ENCODE measurements at places on chromosomes 7 and 10.

- no peak for DNase-seq
These were observed 13.7 kb upstream of the DNTT start for GRCh38 chr10:96290368-96291133.

GRCh38 chr7:4015996-4016395, 666.1 kb upstream of the FOXK1 start:
- DNase-seq: no peak

DNA sequence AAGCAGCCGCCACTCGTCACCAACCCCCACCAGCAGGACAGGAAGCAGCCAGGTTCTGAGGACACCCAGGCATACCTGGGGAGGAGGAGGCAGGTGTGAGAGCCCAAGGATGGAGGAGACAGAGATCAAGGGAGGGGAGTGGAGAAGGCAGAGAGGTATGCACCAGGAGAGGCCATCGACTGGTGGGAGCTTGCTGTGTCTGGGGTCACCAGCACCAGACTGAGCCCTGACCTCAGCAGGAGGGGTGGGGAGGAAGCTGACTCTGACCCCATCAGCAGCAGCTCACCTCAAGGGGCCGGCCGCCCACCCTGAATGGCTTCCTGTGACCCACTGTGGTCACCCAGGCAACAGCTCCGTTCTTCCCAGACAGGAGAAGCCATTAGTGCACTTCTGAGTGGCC, 7.8 kb downstream of the VIPR2 start:
- DNase-seq: peak; percentile 17

- DNase-seq: no peak
These were observed 329.9 kb upstream of the GRM3 start for GRCh38 chr7:86313842-86314241.

DNA sequence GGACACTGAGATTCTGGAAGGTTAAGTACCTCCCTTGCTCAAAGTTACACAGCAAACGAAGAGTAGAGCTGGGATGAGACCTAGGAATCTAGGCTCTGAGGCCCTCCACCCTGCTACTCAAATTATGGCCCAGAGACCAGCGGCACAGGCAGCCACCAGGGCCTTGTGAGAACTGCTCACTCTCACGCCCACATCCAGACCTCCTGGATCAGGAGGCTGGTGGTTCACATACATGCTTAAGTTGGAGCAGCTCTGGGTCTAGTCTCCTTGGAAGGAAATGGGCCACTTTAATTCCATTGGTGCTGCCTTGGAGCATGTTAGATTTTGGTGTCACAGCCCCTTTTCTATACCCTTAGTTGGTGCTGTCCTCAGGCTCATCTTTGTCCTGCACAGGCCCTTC, 41.9 kb downstream of the ADRA2A start:
- DNase-seq: no peak

DNA sequence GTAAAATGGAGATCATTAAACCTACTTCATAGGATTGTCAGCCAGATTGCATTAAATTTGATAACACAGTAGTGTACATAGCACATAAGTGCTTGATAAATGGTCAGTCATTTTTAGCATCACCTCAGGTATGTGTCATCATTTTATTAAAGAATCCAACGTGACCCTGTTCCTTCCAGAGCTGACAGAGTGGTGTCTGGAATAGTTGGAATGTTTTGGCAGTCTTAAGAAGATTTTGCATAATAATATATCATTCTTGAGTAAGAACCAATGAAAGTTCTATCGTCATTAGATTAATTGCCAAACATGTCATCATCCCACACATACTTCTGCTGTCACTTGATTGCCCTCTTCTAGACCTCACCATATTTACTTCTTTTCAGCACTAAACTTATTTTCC, 451.4 kb upstream of the POM121L12 start:
- DNase-seq: no peak

GRCh38 chr10:520402-520787, 169.1 kb downstream of the DIP2C start:
- no peak for DNase-seq

DNA sequence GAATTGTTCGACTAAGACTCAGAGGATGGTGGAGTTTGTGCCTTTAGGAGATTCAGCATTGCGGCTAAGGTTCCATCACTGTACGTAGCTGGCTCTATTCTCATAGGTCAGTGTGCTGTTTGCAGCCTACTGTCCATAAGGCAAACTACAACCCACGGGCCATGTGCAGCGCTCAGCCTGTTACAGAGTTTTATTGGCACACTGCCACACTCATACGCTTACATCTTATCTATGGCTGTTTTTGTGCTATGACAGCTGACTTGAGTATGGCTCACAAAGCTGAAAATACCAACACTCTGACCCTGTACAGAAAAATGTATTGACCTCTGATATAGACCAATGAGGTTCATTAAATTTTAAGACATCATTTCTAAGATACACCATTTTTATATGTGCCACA, 114.5 kb downstream of the ARID5B start:
- DNase-seq: peak; percentile 48

GRCh38 chr10:13319166-13319565, 19.3 kb upstream of the PHYH start:
- no peak for DNase-seq

DNA sequence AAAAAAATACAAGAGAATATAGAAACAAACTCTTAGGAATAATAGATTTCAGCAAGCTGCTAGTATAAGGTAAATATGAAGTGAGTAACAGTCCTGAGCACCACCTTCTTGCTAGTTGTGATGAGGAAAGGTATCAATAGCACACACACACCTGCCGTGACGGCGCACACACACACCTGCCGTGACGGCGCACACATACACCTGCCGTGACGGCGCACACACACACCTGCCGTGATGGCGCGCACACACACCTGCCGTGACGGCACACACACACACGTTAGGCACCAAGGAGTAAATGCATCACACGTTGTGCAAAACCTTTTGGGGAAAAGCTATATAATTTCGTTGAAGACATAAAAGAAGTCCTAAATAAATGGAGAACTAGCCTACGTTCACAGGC, 4.7 kb upstream of the JAKMIP3 start:
- peak; percentile 5 for DNase-seq

DNA sequence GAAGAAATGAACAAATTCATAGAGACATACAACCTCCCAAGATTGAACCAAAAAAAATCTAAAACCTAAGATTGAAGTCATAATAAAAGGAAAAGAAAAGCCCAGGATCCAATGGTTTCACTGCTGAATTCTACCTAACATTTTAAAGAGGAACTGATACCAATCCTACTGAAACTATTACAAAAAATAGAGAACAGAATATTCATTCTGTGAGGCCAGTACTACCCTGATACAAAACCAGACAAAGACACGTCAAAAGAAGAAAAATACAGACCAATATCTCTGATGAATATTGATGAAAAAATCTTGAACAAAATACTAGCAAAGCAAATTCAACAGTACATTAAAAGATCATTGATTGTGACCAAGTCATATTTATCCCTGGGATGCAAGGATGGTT, 128.5 kb upstream of the STEAP1 start:
- no peak for DNase-seq

DNA sequence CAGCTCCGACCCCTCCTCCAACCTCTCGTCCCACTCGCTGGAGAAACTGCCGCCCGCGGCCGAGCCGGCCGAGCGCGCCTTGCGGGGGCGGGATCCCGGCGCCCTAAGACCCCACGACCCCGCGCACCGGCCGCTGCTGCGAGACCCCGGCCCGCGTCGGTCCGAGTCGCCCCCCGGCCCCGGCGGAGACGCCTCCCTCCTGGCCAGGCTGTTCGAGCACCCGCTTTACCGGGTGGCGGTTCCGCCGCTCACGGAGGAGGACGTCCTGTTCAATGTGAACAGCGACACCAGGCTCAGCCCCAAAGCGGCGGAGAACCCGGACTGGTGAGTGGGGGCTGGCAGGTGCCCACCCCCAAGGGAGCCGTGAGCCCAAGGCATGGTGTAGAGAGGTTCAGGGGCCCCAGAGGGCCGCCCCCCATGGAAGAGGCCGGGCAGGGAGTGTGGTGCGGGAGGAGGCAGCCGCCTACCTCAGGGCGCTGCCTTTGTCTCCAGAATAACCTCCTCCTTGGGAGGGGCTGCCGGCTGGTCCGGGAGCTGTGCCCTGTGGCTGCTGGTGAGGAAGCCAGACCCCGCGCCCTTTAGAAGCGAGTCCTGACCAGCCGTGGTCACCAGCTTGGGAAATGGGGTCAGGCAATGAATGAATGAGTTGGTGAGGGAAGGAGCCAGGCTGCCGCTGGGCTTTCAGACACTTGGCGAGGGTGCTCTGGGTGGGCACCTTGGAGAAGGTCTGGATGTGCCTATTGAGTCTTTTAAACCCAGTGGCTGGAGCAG, 1.3 kb downstream of the FAM20C start:
- DNase-seq: no peak

- no peak for DNase-seq
These were observed 493.1 kb downstream of the PLXNA4 start for GRCh38 chr7:132083126-132083525.

GRCh38 chr7:151375530-151376217, 34.1 kb downstream of the NUB1 start:
- no peak for DNase-seq

DNA sequence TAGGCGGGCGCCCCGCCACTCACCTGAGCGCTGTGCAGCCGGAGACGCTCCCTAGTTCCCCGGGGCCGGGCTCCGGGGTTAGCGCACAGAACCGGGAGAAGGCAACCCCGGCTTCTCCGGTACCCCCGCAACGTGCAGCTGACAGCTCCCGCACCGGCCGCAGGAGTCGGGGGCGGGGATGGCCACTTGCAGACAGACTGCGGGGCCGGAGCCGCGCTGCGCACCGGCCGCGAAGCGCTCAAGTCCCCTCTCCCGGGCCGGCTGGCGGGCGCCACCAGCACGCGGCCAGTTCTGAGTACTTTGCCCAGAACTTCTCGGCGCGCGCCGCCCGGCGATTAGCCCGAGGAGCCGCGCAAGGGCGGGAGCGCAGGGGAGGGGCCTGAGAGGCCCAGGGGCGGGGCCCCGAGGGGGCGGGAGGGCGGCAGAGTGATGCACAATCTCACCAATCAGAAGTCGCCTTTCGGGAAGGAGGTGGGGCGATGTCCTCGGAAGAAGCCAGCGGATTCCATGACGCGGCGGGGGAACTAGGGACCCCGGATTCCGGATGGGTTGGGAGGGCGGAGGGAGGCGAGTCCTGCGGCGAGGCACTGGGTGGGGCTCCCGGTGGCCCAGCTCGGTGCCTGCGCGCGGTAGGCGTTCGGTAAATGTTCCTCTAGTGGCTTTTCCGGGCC, at the start of gene OSBPL3:
TSS of gene OSBPL3 (minus strand) at position 316 of the 671 bp plus-strand sequence. CDS start 87,706 bp downstream, outside the sequence.
- peak; percentile 97 for DNase-seq

DNA sequence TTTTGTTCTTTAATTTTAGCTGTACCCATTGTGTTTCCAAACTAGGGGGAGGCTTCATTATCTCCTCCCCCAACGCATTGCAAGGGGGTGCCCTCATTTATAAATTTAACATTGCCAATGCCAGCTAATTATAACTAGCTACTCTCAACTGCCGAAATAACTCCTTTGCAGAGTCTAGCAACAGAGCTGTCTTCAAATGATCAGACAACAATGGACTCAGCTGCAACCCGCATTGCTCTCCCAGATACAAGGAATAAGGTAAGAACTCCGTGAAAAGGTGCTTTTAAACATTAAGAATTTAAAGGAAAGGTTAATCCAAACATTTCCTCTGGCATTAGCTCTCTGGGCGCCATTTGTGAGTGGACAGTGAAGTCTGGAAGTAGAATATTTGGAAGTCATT, 116.2 kb downstream of the GFRA1 start:
- no peak for DNase-seq

DNA sequence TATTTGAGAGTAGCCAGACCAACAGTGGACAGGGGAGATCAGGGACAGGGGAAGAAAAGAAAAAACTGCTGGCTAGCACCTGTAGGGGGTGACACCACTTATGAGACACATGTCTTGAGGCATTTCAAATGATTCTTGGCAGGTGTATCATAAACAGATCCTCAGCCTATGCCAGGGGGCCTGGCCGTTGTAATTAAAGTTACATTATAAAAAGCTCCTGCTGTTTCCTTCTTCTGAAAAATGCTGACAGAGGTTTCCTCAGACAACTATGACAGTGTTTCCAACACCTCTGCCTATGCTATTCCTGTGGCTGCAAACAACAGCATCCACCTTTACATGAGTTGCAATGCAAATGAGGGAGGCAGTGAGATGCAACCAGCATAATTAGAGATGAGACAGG, 281.0 kb upstream of the PTER start:
- no peak for DNase-seq

GRCh38 chr10:6990891-6991290, 410.8 kb upstream of the PRKCQ start:
- no peak for DNase-seq

DNA sequence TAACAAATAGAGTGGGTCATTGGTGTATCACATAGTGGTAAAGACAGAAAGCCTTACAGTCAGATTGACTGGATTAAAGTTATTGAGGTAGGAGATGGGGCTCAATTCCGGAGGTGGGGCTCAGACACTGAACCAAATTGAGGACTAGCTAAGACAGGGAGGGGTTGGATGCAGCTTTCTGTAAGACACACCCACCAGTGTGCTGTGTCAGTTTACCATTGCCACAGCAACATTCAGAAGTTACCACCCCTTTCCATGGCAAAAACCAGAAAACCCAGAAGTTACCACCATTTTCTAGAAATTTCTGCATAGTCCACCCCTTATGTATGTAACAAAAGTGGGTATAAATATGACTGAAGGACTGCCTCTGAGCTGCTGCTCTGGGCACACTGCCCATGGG, 167.6 kb upstream of the TMEM72 start:
- no peak for DNase-seq

DNA sequence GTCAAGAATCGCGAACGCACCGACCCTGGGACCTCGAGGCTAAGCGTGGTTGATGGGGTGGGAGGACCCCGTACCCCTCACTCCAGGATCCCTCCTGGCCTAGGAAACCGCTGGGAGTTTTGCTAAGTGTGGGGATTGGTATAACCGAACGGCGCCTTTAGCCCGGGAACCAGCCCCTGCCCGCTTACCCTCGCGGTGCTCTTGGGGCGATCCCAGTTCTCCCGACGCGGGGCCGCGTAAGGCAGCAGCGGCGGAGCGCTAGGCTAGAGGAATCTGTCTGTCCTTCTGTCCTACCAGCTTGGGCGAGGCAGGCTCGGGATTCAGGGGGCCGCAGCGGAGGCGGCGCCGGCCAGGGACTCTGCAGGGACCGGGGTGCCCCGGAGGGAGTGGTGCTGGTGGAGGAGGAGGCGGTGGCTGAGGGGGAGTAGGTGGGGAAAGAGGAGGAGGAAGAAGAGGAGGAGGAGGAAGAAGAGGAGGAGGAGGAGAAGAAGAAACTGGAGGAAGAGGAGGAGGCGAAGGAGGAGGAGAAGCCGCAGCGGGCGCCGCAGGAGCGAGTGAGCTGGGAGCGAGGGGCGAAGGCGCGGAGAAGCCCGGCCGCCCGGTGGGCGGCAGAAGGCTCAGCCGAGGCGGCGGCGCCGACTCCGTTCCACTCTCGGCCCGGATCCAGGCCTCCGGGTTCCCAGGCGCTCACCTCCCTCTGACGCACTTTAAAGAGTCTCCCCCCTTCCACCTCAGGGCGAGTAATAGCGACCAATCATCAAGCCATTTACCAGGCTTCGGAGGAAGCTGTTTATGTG, 439 bp upstream of the EMX2 start:
- DNase-seq: no peak

GRCh38 chr7:157521752-157522151, 184.9 kb downstream of the DNAJB6 start:
- DNase-seq: no peak

- DNase-seq: no peak
These were observed 10.6 kb downstream of the IFIT1 start for GRCh38 chr10:89403043-89403442.

GRCh38 chr7:101856473-101857357, 39.3 kb downstream of the CUX1 start:
- DNase-seq: peak; percentile 94

GRCh38 chr7:70415179-70415972, 716.6 kb upstream of the GALNT17 start:
- DNase-seq: no peak

- DNase-seq: no peak
These were observed 72.2 kb downstream of the RSU1 start for GRCh38 chr10:16745061-16745460.

Measured in heart left ventricle (tissue), 16 donors.